ENCODE measurements at places on chromosomes 2 and 18.

- no peak for DNase-seq
Observed at GRCh38 chr2:121798617-121799016, 43.2 kb downstream of the TSN start.

GRCh38 chr2:118853651-118854291, 6.3 kb upstream of the EN1 start:
- no peak for DNase-seq

GRCh38 chr2:80117401-80117800, 187.2 kb downstream of the LRRTM1 start:
- DNase-seq = no peak

DNA sequence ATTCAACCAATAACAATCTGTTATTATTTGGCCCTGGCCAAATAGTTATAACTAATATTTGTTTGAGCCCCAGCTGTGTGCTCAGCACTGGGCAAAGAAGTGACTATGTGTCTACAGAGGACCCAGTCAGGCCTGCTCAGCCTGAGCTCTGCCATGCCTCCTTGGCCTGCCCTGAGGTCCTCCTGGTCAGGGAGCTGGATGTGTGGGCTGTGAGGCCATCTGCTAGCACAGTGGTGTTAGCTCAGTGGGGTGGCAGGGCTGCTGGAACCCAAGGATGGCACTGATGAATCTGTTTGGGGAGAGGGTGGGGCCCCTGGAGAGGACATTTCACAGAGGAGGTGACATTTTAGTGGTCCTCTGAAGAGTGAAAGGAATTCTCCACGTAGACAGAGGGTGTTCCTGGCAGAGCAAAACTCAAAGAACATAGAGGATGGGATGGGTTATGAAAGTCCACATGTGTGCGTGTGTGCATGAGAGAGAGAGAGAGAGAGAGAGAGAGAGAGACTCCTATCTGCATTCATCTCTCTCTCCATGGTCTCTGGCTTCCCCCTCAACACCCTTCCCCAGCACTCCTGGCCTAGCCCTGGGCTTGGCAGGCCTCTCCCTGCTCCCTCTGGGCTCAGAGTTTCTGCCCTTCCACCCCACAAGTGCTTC, 21.2 kb upstream of the ATOH8 start:
- no peak for DNase-seq

GRCh38 chr2:216855605-216856004, 4.3 kb downstream of the TNP1 start:
- DNase-seq = no peak

GRCh38 chr2:112601754-112602153, 17.3 kb downstream of the CHCHD5 start:
- no peak for DNase-seq

GRCh38 chr2:179336782-179337534, 72.3 kb upstream of the SESTD1 start:
- no peak for DNase-seq

GRCh38 chr2:128269990-128270671, 48.5 kb downstream of the HS6ST1 start:
- no peak for DNase-seq

GRCh38 chr2:69668598-69668997, 25.1 kb upstream of the AAK1 start:
- no peak for DNase-seq

GRCh38 chr18:35311496-35311895, 21.5 kb upstream of the ZSCAN30 start:
- no peak for DNase-seq

DNA sequence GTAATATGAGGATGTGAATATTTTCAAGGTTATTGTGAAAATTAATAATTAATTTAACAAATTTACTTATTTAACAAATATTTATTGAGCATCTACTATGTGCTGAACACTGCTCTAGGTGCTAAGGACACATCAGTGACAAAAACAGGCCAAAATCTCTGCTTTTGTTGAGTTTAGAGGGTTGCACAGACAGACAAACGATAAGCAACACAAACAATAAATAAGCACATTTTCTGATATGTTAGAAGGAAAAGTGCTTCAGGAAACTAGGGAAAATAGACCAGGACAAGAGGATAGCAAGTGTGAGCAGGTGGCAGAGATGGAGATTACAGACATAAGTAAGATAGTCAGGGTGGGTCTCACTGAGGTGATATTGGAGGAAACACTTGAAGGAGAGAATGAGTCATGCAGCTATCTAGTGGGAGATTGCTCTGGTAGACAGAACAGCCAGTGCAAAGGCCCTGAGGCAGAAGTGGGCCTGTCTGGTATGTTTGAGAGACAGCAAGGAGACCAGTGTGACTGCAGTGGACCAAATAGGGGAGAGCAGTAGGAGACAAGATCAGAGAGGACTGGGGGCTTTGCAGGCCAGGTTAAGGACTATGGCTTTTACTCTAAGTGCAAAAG, 38.3 kb downstream of the SFXN5 start:
- DNase-seq = no peak

DNA sequence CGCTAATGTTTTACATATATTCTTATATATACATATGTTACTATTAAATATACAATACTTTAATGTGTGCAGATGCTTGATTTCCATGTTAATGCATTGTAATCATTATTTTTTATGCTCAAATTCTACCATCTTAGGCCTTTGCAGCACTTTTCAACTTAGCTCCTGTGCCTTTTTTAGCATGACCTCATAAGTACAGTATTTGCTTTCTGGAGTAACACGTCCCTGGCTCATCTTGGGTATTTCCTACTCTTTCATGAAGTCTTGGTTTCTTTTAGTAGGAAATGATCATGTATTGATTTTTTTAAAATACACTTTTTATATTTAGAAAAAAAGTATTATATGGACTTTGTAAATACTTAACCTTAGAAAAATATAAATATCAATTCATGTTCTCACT, 36.5 kb downstream of the CAB39 start:
- no peak for DNase-seq

DNA sequence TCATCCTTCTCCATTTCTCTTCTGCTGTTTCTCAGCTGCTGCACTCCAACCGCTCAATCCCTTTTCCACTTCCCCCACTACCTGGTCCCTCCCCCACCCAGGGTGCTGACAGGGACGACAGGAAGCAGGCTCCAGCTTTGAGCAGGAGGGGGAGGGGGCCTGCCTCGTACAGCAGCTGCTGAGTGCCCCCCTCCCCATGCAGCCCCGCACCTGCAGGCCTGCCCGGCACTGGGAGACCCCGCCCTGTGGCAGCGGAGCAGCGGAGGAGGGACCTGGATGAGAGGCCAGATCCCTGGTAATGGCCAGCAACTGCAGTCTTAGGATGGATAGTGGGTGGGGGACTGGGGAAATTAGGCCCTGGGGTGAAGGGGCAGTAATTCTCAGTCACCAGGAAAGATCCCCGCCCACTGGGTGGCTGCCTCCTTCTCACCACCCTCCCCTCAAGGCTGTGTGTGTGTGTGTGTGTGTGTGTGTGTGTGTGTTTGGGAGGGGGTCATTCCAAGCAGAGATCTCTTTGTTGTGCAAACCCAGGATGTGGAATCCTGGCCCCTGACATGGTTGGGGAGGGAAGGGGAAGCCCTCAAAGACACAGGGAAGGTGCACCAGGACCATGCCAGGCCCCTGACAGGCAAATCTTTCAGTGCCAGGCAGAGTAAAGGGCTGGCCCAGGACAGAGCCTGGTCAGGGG, 6.8 kb upstream of the CRYBA2 start:
- no peak for DNase-seq

DNA sequence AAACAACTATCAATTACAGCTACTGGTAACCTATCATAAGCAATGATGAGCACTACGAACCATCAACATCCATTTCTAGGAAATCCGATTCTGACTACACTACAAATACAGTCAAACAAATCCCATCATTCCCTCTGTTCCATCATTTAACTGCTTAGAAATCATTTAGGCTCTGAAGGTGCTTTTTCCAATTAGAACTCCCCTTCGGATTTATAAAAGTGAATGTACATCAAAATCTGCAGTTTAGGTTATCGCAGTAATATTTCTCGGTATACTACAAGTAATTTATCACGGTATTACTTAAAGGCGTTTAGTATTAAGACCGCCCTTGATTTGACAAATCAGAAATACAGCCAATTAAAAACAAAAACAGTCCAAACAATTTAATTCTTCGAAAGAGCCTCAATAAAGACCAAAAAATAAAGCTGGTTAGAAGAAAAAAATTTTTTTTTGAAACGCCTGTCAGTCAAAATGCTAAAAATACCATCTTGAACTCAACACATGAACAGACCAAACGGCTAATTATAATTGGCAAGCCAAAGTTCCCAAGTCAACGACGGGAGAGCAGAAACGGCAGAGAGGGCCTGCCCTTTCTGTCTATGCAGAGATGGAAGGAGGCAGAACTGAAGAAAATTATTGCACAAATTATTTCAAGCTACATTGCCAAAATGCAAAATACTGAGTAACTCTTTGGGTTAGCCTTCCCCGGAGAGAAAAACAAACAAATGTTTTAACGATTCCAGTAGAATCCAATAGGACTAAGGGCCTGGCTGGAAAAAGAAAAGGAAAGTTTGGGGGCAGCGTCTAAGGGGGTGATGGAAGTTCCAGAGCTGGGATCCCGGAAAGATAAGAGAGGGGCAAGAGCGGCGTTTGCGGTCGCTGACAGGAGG, 1.2 kb downstream of the VPS54 start:
- DNase-seq = no peak

DNA sequence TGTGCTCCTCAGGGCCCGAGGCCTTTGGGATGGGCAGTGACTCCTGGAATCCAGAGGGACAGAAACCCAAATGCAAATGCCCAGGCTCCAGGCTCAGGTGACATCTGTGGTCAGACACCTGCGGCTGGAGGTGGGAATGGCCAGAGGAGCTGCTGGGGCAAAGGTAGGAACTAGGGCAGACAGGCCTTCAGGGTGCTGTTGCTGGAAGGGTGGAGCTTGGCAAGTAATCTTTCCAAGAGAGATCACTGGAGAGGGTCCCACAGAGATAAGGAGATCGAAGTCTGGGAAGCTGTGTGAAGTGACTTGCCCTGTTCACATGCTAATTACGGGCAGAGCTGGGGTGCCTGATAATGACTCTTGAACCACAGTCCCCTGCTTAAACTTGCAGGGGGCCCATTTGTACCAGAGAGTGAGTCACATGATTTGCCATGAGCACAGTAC, 82.4 kb downstream of the ACAA2 start:
- no peak for DNase-seq

DNA sequence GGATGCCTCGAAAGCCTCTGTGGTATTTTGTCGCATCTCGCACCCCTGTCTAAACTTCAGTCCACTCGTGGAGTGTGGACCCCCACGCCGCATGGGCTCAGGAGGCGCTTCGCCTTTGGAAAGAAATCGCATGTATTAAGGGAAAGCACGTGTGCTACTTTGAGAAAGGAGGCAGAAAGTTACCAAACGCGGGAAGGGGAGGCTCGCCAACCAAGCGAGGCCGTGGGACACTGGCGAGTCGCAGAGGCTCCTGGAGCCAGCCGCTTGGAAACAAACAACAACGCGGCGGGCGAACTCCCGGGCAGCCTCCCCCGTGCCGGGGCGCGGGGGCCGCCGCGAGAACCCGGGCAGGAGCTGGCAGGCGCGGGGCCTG, 455 bp upstream of the AGAP1 start:
- no peak for DNase-seq

DNA sequence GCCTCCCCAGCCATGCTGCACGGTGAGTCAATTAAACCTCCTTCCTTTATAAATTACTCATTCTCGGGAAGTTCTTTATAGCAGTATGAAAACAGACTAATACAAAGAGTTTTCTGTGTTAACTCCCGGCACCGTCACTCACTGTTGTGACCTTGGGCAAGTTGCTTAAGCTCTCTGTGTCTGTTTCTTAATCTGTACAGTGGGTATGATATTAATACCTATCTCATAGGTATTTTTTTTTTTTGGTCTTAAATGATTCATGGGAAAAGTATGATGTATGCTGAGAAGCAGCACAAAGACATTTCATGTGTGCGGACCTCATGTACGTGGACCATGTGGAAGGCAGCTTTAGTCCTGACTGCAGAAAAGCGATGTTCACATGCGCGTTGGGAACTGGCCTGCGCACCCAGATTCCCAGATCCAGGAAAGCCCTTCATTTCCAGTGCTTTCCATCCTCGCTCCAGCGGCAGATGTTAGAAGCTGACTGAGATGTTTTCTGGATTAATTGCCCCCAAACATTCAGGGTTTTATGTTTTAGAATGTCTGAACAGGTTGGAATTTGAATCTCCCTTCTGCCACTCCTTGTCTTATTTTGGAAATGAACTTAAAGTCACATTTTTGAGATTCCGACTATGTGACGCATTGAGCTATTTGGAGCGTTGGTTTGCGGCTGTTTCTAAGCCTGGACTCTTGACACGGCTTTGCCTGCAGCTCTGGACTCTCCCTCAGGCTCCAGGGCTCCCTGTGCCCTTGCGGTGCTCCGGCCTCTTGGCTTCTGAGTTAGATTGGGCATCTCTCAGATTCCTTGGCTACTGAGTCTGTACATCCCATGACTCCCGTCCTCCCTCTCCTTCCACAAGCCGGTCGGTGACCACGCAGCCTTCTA, 61.4 kb downstream of the SLC4A3 start:
- no peak for DNase-seq

DNA sequence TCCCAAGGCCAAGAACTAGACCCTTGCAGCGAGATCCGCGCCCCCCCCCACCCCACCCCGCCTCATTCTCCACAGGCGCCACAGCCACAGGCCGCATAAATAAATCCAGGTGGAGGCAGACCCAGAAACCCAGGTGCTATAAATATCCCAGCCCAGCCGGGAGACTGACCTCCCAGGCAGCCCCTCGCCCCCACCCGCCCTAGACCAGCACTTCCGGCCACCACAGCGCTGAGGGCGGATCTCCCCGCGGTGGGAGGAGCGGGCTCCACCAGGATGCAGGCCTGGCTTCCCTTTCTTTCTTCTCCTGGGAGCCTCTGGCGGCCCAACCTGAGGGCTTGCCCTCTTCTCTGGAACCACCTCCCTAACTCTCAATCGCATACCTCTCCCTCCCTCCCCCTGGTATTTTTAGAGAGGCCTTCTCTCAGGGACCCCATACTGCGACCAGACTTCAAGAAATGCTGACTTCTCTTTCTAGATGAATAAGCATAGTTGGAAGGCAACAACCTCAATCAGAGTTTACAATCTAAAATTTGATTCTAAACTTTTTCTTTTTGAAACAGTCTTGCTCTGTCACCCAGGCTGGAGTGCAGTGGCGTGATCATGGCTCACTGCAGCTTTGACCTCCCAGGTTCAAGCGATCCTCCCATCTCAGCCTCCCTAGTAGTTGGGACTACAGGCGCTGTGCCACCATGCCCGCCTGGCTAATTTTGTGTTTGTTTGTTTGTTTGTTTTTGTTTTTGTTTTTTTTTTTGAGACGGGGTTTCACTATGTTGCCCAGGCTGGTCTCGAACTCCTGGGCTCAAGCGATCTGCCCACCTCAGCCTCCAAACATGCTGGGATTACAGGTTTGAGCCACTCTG, 55.0 kb downstream of the PKDCC start:
- DNase-seq = no peak

GRCh38 chr18:80254971-80255500, 7.7 kb upstream of the PARD6G start:
- DNase-seq = no peak

DNA sequence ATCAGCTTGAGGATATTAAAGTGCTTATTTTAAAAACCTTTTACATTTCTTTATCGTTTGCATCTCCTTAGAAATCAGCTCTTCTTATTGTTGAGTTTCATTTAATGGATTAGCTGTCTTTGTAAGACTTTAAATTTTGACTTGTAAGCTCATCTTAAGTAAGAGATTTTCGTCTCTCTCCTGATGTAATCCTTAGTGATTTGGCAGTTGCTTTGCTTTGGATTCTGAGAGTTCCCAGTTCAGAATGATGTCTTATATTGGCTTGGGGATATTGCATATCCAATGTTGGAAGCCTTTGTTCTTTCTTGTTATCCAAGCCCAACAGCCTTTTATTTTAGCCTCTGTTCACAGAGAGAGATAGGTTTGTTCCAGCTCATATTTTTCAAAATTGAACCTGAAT, 212.1 kb downstream of the ARL6IP6 start:
- DNase-seq = no peak

- no peak for DNase-seq
Observed at GRCh38 chr2:57943315-57943714, 103.3 kb upstream of the VRK2 start.

All from CD8-positive, alpha-beta T cell (primary cell).